ENCODE measurements at places on chromosomes 13 and 19.
A peak's percentile ranks its signal among the peaks of the same experiment; 100 is the strongest.

DNA sequence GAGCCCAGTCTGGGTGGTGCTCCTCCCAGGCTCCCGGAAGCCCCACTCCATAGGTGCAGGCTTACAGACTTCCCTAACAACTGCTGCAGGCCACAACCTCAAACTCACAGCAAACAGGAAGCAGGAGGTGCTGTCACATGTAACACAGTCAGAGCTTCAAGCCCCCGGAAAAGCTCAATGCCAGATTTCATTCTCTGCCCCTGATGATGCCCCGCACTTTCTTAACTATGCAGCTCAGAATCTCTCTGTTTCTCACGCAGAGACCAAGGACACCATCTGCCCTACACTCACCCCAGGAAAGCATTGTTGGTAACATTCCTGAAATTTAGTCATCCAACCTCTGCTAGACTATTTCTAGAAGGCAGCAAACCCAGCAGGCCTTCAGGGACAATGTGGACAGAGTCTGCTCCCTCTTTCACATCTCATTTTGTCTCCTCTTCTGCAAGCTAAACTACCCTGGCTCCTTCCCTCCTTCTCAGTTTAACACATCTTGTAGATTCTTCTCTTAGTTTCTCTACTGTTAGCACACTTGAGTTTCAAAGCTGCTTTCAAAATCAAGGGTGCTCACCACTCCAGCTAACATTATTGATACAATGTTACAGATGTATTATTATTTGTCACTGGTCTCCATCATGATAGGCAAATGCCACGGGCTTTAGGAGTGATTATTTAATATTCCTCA lies 162.5 kb downstream of the KCTD12 start:
- DNase-seq, result peak; percentile 5

- no peak for DNase-seq
Observed at GRCh38 chr13:27242702-27243101, 8.7 kb upstream of the RPL21 start.

DNA sequence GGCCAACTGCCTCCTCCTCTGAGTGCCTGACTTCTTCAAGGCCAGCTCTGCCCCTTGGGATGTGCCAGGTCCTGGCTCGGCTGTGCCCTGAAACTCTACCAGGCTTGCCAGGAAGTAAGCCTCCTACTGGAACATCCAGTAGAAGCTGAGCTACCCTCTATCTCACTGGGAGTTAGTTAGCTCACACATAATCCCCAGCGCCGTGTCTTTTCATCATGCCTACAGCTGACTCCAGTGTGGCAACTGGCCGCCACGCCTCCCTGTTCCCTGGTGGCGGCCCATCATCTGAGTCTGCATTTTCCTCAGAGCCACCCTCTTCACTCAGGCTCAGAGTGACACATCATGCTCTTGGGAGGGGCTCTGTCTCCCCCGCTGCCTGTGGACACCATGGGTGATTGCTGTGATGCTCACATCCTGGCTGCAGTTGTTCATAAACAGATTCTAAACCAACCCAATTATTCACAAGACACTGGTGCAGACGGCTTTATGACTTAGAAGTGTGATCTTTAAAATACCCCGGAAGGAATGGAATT lies 131.9 kb upstream of the IRS2 start:
- DNase-seq, result no peak

GRCh38 chr19:49890349-49891311 lies 6.1 kb downstream of the IL4I1 start:
- DNase-seq, result peak; percentile 79

DNA sequence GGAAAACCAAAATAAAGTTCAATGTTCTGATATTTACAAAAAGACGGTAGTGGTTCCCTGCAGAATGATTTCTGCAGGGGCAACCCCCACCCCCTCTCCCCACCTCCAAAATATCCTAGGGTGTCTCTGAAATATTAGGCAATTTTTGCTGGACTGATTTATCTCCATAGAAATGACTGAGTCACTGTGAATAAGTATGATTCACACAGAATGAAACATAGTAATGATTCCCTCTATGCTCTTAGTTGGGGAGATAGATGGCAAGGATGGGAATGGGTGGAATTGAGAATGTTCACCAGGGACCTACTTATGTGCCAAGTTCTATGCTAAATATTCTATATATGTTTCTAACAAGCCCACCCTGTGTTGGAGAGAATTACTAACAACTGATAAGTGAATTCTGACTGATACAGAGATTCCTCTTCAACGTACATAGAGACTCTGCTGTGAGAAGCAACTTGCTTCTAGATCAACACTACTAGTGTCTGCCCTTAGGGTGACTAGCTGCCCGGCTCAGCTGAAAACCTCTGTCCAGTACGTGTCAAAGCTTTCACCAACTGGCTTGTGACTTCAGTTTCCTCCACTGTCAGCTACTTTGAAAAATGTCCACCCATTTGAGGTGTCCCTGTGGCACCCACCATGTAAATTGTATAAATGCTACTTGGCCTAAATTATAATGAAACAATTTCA lies 38.4 kb upstream of the RAP2A start:
- DNase-seq, result no peak

DNA sequence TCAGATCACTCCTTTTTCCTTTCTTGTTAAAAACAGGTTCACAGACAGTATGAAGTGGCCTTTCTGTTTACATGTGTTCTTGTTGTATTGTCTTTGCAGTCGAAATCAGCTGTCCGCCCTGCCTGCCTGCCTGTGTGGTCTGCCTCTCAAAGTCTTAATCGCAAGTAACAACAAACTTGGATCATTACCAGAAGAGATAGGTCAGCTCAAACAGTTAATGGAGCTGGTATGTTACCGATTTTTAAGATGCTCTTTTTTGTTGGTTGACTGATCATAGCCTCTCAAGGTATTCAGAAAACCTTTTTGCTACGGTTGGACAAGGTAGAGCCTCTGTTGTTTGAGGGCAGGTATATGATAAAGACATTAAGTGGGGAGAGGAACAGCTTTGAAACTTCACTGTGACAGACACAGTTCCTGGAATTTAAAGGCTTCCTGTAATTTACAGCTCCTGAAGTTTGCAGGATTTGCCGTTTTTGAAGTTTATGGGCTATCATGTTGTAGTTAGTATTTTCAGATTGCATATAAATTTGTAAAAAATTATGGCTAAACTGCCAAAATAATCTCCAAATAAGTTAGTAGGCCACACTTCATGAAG lies 116.1 kb downstream of the LRCH1 start:
- no peak for DNase-seq

- no peak for DNase-seq
Observed at GRCh38 chr19:18100710-18101109, 3.1 kb downstream of the MAST3 start.

DNA sequence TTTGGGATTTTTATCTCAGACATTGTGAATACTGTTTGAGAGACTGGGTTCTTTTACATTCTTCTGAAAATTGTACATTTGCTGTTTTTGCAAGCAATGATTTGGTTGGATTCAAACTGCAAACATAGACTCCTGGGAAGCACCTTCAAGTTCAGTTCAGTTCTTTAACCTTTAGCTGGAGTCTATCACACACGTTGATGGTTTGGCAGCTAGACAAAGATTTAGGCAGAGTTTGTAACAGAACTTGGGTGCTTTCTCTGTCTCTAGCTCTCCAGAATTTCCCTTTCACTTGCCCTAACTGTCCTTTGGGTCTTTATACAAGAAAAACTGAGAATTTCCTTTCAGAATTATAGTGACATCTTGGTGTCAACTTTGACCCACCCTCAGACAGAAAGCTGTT lies 556.6 kb downstream of the DIAPH3 start:
- no peak for DNase-seq

GRCh38 chr13:45368005-45368404 lies 27.0 kb upstream of the TPT1 start:
- DNase-seq, result peak; percentile 15

GRCh38 chr13:113514847-113515246 lies 24.3 kb upstream of the DCUN1D2 start:
- DNase-seq, result no peak

- no peak for DNase-seq
Observed at GRCh38 chr13:37091835-37092234, 13.6 kb downstream of the CSNK1A1L start.

DNA sequence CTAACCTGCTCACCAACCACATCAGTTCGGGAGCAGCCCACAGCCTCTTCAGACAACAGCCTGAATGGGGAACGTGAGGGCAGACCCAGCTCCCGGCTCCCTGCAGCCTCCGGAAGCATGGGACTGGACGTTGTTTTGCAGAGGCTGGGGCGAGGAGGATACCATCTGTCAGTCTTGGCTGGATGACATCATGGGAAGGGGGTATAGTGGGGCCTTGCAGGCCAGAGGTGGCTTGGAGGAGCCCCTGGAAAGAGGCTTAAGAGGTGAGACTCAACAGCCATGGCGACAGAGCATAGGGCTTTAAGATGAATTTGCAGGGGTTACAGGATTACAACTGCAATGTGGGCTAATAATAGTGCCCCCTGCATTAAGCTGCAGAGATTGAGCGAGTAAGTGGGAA lies 1.5 kb downstream of the FXYD3 start:
- no peak for DNase-seq

- DNase-seq, result no peak
Observed at GRCh38 chr19:10389863-10390262, 9.5 kb upstream of the TYK2 start.

GRCh38 chr19:5189318-5189607 lies 151.3 kb downstream of the PTPRS start:
- no peak for DNase-seq

Measured in CD4-positive, alpha-beta T cell treated with Interleukin-21 for 1 hour (primary cell).